ENCODE measurements at places on chromosomes 7 and 10.

DNA sequence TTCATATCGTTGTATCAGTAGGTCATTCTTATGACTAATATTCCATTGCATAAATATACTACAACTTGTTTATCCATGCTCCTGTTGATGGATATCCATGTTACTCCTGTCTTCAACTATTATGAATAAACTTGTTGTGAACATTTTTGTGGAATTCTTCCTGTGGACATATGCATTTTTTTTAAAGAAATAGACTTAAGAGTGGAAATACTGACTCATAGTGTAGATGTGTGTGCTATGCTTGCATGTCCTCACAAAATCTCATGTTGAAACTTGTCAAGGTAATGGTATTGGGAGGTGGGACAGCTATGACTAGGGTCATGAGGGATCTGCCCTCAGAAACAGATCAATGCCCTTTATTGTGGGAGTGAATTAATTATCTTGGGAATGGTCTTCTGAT, 240.5 kb upstream of the PRSS58 start:
- DNase-seq: no peak

DNA sequence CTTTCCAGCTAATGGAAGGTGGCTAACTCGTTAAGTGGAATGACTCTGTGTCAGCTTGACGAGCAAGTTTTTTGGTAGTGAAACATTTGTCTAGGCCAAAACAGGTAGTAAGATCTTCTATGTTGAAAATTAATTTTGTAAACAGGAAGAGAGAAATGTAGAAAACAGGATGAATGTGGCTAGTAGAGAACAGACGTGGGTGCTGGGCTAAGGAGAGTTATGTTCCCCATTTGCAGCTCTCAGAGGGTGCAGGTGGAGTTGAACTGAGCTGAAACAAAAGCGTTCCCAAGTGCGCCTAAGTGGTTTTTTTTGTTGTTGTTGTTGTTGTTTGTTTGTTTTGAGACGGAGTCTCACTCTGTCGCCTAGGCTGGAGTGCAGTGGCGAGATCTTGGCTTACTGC, 59.5 kb upstream of the SRPK2 start:
- DNase-seq: no peak

- DNase-seq: no peak
These were observed 96.2 kb downstream of the NPTX2 start for GRCh38 chr7:98713165-98713810.

GRCh38 chr10:6045314-6045848, 16.8 kb downstream of the IL2RA start:
- no peak for DNase-seq

DNA sequence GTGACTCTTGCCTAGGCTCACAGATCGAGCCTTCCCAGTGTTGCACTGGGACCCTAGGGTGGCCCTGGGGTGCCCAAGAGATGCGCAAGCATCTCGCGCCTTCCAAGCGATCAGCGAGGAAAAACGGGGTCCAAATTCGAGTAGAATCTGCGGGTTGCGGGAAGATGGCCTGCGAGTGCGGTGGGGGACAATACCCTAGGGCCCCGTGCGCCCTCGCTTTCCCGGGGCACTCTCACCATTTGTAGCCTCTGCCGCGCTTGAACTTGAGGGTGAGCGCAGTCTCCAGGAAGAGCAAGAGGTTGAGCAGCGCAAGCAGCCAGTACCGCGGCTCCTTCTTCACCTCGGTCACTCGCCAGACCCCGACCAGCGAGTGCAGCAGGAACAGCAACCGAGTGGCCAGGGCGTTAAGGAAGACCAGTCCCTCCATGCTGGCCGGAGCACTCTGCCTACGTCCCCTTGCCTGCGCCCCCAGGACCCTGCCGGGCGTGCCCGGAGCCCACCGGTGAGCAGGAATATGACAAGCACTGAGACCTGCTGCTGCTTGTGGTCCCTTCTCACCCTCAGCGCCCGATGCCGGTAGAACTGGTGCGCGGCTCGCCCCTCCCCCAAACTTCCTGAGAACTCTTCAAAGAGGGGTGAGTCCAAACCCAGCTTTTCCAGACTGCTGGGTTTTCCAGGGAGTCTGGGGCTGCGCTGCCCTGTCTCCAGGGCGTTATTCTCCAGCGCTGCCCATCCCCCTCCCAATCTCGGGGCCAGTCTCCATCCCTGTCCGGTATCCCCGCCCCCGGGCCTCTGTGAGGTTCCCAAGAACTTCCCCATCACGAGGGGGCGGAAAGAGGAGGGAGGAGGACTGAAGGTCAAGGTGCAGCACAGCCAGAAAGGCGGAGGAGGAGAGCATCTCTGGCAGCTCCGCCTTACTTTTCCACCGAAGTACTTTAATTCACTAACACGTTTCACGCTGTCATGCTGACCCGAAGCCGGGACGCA, at the start of gene TMEM26:
Gene TMEM26 (minus strand): TSS at position 727 of the 987 bp plus-strand sequence. CDS start 300 bp downstream, at position 427.
- DNase-seq: no peak
